ENCODE measurements at places on chromosomes 7 and 10. TPM values are rescaled to one million over a fixed set of nuclear protein-coding genes. Genes with fewer than 3 reads are reported as not detected.

BUD31 gene
- total RNA-seq, result 103 TPM

CHAT gene
- not detected for total RNA-seq

RGR gene
- total RNA-seq, result not detected

CAV2 gene
- 47.6 TPM for total RNA-seq

PON1 gene
- total RNA-seq, result under 0.01 TPM

ATG9B gene
- total RNA-seq, result not detected

MMP21 gene
- not detected for total RNA-seq

WNT16 gene
- under 0.01 TPM for total RNA-seq

CALHM3 gene
- total RNA-seq, result not detected

EPHA1 gene
- not detected for total RNA-seq

MMD2 gene
- not detected for total RNA-seq

SLC13A1 gene
- total RNA-seq, result not detected

TMEM270 gene
- total RNA-seq, result not detected

HYAL4 gene
- total RNA-seq, result not detected

FAM131B gene
- 0.54 TPM for total RNA-seq

GCK gene
- 0.22 TPM for total RNA-seq

PARP12 gene
- 18.7 TPM for total RNA-seq
